ENCODE measurements at places on chromosomes 7 and 10.

DNA sequence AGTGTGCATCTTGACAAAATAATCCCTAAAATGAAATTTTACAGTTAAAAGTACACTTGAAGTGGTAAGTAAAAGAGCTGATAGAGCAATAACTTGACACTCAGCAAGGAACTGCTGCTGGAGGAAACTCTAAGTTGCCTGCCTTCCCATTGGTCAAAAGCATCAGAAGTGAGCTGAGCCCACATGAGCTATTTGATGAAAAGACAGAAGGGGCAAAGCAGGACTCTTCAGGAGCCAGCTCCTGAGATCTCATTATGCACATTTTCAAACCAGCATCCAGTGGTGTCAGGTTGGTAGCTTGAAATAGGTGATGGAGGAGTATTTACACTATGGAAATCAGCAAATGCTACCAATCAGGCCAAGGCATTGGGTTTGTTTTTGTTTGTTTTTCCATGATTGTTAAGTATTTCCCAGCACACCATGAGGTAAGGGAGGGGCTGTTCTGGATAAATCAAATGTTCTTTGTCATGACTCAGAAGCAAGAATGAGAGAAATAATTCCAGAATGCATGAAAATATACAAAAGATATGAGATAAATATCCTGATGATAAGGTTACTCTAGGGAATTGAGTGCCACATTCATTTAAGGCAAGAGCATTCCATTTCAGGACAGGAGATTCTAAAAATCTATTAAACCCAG is 316.6 kb downstream of the SNX13 start:
- H3K27ac ChIP-seq = no peak overlapping the region
- peaks cover 19% of the 10 kb centered on the region for H3K27me3 ChIP-seq
- no peak overlapping the region for H3K4me3 ChIP-seq
- peaks cover 28% of the 10 kb centered on the region for H3K4me1 ChIP-seq

- H3K4me3 ChIP-seq = no peak overlapping the region
- peaks cover 34% of the 10 kb centered on the region for H3K4me1 ChIP-seq
- H3K27me3 ChIP-seq = peaks cover 44% of the 10 kb centered on the region
- no peak for DNase-seq
- H3K36me3 ChIP-seq = no peaks in the 10 kb centered on the region
Observed at GRCh38 chr10:103510791-103511752, 17.6 kb downstream of the NEURL1 start.

DNA sequence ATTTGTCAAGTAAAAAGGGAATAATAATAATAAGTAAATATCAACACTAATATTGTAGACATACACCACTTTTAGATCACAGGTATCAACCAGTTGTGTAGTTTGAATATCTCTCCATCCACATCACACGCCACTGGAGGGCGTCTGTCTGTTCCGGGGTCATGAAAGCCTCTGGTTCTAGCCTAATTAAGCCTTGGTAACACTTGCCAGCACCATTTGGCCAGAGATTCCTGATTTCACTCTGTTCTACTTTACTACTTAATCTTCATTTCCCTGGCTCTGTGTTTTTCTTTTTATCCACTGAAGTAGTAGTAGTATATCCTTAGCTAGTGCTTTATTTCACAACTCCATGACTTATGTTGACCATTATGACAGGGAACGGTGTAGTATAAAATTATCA is 285.6 kb upstream of the POM121L12 start:
- H3K36me3 ChIP-seq = no peaks in the 10 kb centered on the region
- H3K4me3 ChIP-seq = no peak overlapping the region
- DNase-seq = no peak
- peaks cover 5% of the 10 kb centered on the region for H3K4me1 ChIP-seq
- H3K27ac ChIP-seq = no peak overlapping the region

- no peak overlapping the region for H3K4me3 ChIP-seq
- peaks cover 49% of the 10 kb centered on the region for H3K4me1 ChIP-seq
- no peaks in the 10 kb centered on the region for H3K27me3 ChIP-seq
- H3K27ac ChIP-seq = no peak overlapping the region
- DNase-seq = no peak
Observed at GRCh38 chr10:33229949-33230267, 104.6 kb downstream of the NRP1 start.

DNA sequence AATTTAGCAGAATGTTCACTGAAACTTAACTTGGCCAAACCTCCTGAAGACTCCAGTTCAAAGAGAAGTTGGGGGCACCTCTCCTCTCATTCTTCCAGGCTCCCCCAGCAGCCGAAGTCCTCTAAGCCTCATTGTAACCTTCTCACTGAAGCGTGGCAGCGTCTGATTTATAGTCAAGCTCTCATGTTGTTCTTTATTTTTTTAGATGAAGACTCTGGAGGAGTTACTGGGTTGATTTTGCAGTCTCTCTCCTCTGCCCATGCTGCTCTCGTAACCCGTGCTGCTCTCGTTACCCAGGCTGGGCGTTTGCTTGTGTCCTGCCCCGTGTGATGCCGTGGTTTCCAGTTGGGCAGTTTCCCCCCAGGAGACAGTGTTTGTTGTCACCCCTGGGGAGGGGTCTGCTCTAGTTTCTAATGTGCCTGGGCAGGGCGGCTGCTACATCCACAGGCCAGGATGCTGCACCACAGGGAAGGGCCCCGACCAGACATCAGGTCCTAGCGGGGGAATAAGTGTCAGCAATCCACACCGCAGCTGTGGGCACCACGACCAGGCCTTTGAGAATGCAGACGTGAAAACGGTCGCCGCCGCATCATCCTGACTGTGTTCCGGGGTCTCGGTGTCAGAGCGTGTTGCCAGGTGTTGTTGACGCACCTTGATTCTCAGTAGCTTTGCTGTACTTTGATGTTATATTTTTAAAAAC is 65.2 kb downstream of the WDR37 start:
- no peaks in the 10 kb centered on the region for H3K4me1 ChIP-seq
- no peaks in the 10 kb centered on the region for H3K27me3 ChIP-seq
- H3K4me3 ChIP-seq = no peak overlapping the region

DNA sequence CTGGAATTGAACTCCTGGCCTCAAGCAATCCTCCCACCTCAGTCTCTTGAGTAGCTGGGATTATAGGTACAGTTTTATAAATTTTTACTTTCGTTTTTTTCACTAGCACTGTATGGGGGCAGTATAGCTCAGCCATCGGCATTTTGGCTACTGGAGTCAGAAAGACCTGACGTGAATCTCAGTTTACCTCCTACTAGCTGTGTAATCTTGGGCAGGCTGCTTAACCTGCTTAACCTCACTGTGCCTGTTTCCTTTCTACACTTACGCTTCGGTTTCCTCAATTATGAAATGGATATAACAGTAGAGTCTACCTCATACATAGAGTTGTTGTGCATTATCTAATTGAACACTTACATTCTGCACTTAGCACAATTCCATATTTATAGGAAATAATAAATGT is 16.7 kb downstream of the STN1 start:
- DNase-seq = no peak
- H3K27ac ChIP-seq = no peak overlapping the region
- H3K27me3 ChIP-seq = no peaks in the 10 kb centered on the region
- peaks cover 5% of the 10 kb centered on the region for H3K4me1 ChIP-seq

- no peaks in the 10 kb centered on the region for H3K27me3 ChIP-seq
- peak overlapping the region; percentile 4 for H3K4me3 ChIP-seq
- peak overlapping the region; percentile 53 for H3K27ac ChIP-seq
- H3K36me3 ChIP-seq = no peaks in the 10 kb centered on the region
- H3K4me1 ChIP-seq = peaks cover 57% of the 10 kb centered on the region
- no peak for DNase-seq
Observed at GRCh38 chr7:25669961-25670841, 441.9 kb upstream of the NPVF start.

DNA sequence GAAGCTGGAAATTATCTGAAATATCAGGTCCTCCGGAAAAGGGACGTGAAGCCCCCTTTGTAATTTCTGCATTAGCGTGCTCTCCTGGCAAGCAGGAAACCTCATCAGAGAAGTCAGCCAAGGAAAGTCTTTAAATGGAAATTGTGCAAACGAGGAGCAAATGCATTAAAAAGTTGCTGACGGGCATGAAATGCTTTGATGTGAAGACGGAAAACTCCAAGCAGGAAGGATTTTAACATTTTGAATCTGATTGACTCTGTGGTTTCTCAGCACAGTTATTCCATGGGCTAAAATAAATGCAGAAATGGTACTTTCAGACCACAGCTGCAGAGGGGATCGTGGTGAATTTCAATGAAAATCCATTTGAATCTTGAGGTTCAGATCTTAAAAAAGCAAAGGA is 167.8 kb downstream of the AHR start:
- peaks cover 28% of the 10 kb centered on the region for H3K4me1 ChIP-seq
- no peak for DNase-seq
- H3K27me3 ChIP-seq = no peaks in the 10 kb centered on the region
- H3K27ac ChIP-seq = no peak overlapping the region
- H3K36me3 ChIP-seq = peaks cover 4% of the 10 kb centered on the region

- no peaks in the 10 kb centered on the region for H3K4me1 ChIP-seq
- no peak overlapping the region for H3K4me3 ChIP-seq
- no peak for DNase-seq
- peaks cover 4% of the 10 kb centered on the region for H3K27me3 ChIP-seq
Observed at GRCh38 chr7:23981758-23982157, 271.7 kb downstream of the STK31 start.

GRCh38 chr10:94006591-94007550 is 13.1 kb downstream of the PLCE1 start:
- peak overlapping the region; percentile 41 for H3K27ac ChIP-seq
- H3K36me3 ChIP-seq = no peaks in the 10 kb centered on the region
- H3K4me1 ChIP-seq = peaks cover 8% of the 10 kb centered on the region
- H3K4me3 ChIP-seq = no peak overlapping the region
- no peak for DNase-seq
- peaks cover 24% of the 10 kb centered on the region for H3K27me3 ChIP-seq

GRCh38 chr7:66110856-66111255 is 3.8 kb upstream of the CRCP start:
- no peak for DNase-seq
- H3K27me3 ChIP-seq = no peaks in the 10 kb centered on the region
- H3K4me1 ChIP-seq = peaks cover 9% of the 10 kb centered on the region
- no peak overlapping the region for H3K27ac ChIP-seq

GRCh38 chr10:79066411-79067240 is 2.1 kb upstream of the ZMIZ1 start:
- H3K27me3 ChIP-seq = no peaks in the 10 kb centered on the region
- H3K36me3 ChIP-seq = no peaks in the 10 kb centered on the region
- H3K4me3 ChIP-seq = peak overlapping the region; percentile 78
- H3K27ac ChIP-seq = peak overlapping the region; percentile 91
- peaks cover 20% of the 10 kb centered on the region for H3K4me1 ChIP-seq

GRCh38 chr10:22534849-22535604 is 179.4 kb downstream of the PIP4K2A start:
- H3K27ac ChIP-seq = no peak overlapping the region
- no peaks in the 10 kb centered on the region for H3K27me3 ChIP-seq
- H3K4me1 ChIP-seq = peaks cover 2% of the 10 kb centered on the region
- H3K36me3 ChIP-seq = peaks cover 37% of the 10 kb centered on the region
- no peak for DNase-seq

GRCh38 chr7:141217938-141218337 is 144.1 kb downstream of the TMEM178B start:
- peaks cover 35% of the 10 kb centered on the region for H3K27me3 ChIP-seq
- no peak for DNase-seq
- H3K4me3 ChIP-seq = no peak overlapping the region
- no peaks in the 10 kb centered on the region for H3K36me3 ChIP-seq
- no peak overlapping the region for H3K27ac ChIP-seq

DNA sequence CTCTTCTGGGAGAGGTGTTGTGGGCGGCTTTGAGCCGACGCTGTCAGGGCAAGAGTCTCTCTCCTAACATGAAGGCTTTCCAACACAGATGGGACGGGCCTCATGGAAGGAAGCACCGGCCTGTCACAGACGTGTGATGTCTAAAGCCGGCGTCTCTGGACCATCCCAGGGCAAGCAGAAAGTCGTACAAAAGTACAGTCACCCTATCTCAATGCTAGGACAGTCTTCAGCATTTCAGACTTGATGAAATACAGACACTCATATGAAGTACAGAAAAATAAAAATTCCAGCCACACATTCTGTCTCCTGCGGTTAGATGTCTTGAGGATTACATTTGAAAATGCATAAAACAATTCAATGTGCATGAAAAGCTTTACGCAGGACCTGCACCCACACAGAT is 30.6 kb downstream of the CYP2W1 start:
- H3K36me3 ChIP-seq = peaks cover 18% of the 10 kb centered on the region
- peaks cover 7% of the 10 kb centered on the region for H3K4me1 ChIP-seq
- peak overlapping the region; percentile 60 for H3K27ac ChIP-seq
- no peaks in the 10 kb centered on the region for H3K27me3 ChIP-seq
